ENCODE measurements at places on chromosomes 3 and 15.
A peak's percentile ranks its signal among the peaks of the same experiment; 100 is the strongest.

GRCh38 chr15:57216288-57216687, 160.0 kb upstream of the CGNL1 start:
- DNase-seq, result peak; percentile 96

DNA sequence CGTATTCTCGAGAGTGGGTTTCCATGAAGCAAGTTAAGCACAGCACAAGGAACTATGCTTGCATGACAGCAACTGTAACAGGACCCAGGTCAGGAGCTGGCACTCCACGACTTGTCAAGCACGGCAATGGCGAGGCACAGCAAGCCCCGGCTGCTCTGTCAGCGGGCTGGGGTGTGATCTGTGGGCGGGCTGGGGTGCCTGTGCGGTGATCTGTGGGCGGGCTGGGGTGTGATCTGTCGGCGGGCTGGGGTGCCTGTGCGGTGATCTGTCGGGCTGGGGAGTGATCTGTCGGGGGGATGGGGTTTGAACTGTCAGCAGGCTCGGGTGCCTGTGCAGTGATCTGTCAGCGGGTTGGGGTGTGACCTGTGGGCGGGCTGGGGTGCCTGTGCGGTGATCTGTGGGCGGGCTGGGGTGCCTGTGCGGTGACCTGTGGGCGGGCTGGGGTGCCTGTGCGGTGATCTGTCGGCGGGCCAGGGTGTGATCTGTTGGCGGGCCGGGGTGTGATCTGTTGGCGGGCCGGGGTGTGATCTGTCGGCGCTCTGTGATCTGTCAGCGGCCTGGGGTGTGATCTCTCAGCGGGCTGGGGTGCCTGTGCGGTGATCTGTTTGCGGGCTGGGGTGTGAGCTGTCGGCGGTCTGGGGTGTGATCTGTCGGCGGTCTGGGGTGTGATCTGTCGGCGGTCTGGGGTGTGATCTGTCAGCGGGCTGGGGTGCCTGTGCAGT, 205.7 kb downstream of the XXYLT1 start:
- no peak for DNase-seq

DNA sequence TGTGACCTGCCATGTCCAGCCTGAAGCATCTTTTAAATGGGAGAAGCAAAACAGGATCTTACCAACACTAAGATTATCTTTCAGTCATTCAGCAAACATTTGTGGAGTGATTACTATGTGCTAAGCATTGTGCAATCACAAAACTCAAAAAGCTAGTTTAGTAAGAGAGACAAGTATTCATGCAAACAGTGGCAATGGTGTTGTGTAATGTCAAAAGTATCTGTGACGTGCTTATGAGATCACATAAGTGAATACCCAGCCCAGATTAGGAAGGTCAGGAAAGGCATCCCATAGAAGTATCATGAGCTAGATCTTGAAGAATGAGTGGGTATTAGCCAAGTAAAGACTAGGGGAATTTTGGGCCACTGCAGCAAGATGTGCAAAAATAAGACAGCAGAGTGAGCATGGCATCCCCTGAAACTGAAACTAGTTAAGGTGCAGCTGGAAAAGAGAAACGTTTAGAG, 32.1 kb downstream of the SEC62 start:
- no peak for DNase-seq

GRCh38 chr3:161096771-161097367, 8.3 kb downstream of the B3GALNT1 start:
- no peak for DNase-seq

DNA sequence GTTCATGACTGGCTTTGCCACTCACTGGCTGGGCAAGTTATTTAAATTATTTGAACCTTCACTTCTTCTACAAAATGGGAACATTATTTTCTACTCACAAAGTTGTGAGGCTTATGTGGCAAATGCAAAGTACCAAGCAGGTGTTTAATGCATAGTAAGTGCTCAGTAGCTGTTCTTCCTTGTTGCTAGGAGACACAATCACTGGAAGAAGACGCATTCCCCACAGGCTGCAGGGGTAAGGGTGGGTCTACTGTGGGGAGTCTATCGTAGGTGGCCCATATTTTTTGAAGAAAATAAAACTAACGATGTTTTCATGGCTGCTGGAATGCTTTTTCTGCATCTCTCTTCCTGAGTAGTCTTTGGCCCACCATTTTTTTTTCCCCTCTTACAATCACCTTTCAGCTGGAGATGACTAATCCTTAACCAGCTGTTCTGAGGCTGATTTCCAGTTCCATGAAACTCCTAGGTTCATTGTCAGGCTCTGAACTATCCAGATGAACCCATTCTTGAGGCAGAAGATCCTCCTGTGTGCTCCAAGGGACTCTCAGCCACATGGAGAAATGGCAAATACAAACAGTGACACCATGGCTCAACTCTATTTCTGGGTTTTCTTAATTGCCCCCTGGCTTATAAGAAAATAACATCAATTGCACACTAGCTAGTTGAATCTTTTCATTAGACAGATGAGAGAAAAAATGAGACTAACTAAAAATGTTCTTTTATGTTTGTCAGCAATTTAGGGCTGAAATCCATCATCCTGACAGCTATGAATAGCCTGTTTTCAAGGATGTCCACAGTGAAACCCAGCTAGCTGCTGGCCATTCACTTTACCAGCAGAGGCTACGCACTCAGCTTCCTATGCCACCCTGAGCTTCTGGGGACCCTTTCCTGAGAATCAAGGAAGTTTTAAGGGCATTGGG, 108.3 kb upstream of the ETV5 start:
- DNase-seq, result no peak

DNA sequence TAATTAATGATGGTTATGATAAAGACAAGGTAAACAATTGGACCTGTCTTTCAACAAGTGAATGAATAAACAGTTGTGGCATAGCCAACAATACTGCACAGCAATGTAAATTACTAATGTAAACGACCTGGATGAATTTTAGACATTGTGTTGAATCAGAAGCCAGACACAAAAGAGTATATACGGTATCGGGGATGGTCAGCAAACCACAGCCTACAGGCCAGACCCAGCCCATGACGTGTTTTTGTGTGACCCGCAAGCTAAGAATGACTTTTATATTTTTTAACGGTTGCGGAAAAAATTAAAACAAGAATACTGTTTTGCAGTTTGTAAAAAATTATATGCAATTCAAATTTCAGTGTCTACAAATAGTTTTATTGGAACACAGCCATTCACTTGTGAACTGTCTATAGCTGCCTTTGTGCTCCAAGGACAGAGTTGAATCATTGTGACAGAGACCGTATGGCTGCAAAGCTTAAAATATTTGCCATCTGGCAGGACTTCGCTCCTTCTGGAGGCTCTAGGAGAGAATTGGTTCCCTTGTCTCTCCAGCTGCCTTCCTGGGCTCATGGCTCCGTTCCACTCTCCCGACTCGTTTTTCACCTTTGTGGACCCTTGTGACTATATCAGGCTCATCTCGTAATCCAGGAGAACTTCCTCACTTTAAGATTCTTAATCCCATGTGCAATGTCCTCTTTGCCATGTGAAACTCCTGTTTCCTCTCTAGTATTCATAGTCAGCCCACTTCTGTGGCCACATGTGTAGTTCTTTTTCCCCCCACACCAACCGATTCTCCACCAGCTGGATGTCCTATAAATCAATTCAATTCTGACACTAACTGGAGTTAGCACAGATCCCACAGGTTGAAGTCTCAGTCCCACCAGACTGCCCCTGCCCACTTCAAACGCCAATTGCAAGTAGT, 72.7 kb downstream of the CMTM8 start:
- no peak for DNase-seq

DNA sequence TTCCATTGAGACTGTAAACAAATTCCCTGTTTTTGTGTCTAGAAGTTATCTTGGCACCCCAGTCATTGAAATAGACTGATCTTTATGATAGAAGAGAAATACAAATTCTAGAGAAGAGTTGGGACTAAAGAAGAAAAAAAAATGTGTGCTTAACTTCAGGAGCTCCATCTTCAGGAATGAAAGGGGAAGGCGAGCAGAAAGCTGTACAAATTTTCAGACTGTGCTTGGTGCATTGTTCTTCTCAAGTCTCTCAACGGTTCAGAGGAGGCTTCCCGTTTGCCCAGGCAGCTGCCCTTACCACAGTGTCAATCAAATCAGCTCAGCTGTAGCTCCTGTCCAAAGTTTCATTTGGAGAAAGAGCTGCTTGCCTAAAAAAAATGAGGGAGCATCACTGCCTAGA, 41.7 kb downstream of the OXSM start:
- no peak for DNase-seq

DNA sequence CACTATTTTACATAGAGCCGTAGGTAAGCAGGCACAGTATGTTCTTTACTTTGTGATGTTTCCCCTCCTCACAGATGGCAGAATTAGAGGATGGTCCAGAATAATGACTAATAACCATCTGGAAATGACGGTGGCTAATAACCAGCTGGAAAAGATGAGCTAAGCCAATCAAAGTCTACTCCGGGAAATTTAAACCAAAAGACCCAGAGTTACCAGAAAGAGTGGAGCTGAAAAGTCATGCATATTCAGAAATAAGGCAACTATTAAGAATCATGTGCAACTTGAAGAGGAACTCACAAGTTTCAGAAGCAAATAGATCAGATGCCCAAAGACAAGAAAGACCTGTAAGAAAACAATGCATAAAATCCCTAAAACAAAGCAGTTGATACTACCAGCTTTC, 33.6 kb downstream of the DMXL2 start:
- DNase-seq, result no peak

GRCh38 chr3:41740374-41740886, 221.5 kb downstream of the ULK4 start:
- DNase-seq, result no peak

DNA sequence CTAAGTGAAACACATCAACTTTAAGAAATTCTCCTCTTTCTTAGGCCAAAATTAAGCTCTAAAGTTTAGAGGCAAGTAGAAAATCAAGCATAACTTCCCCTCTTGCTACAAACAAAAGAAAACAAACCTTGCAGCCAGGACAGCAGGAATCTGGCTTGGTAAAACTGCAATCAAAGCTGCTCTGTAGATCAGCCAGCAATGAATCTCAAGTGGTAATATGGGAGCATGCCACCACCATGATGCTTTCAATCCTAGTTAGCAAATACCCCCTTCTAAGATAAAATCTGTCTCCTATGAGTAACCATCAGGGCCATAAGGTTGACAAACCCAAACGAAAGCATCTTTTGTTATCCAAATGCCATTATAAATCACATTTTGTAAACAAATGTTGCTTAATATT, 208.3 kb upstream of the PLSCR5 start:
- no peak for DNase-seq

- no peak for DNase-seq
Measured at GRCh38 chr3:53775018-53775417, 71.2 kb downstream of the CHDH start.

DNA sequence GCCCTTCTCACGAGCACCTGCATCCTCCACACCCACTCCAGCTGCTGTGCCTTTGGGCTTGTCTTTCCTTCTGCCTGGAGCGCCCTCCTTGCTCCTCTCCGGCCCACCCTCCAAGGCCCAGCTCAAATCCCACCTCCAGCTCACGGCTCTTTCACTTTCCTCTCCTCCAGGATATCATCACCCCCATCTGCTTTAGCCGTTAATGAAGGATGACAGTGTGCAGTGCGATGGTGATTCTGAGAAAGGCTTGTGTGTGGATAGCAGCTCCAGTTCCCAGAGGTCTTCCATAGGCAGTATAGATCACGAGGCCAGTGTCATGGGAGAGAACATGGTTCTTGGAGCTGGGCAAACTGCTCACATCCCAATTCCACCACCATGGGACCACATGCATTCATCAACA, 237.4 kb downstream of the TLE3 start:
- DNase-seq, result no peak

DNA sequence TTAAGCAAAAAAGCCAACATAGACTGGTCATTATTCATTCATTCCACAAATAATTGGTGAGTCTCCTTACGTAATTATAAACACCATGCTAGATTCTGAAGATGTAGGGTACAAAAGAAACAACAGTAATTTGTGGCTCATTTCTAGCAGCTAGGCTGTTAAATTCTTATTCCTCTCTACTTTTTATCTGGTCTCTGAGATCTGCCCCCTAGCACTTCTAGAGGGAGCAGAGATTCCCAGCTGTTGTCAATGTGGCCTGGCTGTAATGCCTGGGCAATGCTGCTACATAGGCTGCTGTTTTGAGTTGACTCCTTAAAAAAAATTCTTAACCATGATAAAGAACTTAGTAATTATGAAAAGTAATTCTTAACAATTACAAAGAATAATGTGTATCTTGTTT, 434.9 kb upstream of the THRB start:
- no peak for DNase-seq

- DNase-seq, result no peak
Measured at GRCh38 chr15:48003441-48003840, 117.3 kb upstream of the SLC24A5 start.

DNA sequence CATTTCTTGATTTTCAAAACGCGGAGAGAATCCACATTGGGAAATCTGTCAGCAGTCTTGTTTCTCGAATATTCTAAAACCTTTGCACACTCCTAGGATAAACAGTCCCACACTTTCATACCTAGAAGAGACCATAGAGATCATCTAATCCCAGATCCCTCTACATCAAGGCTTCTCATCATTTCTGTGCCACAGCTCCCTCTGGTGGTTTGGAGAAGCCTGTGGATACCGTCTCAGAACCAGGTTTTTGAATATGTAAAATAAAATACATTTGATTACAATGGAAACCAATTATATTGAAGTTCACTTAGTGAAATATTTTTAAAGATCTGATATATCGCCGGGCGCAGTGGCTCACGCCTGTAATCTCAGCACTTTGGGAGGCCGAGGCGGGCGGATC, 211.9 kb upstream of the GOLGA6L4 start:
- DNase-seq, result no peak

GRCh38 chr15:66481107-66481856, 16.3 kb downstream of the SNAPC5 start:
- DNase-seq, result no peak

DNA sequence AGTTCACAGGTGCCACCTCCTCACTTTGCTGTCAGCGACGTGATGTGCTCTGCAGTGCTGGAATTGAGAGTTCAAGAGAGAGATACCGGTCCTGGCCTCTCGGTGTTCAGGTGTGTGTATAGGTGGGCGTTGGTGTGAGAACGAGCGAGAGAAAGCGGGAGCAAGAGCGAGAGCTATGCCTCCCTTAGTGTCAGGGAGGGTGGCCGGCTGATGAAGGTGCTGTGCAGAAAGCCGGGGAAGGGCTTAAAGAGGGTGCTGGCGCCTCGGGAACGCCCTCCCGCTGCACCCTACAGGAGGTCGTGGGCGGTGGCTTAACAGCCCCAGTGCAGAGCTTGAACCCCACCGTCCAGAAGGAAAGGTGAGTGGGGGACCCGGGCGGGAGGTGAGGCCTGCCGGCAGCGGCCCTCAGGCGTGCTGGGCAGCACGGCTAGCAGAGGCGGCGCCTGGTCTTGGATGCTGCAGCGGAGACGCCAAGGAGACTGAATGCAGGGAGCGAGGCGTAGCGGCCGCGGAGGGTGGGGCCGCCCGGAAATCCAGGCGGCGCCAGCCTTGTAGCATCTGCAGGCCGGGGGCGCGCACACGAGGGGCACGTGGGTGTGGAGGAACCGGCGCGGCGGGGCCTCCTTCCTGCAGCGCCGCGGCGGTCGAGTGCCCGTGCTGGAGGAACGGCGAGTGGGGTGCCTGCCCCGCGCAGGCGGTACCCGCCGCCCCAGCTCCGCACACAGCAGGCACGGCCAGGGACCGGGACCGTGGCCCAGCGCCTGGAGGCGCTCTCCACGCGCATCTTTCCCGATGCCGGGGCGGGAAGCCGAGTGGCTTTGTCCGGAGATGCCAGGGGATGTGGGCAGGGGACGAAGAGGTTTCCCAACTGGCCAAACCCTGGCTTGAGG, 246.8 kb upstream of the TOPAZ1 start:
- no peak for DNase-seq

GRCh38 chr3:31377045-31377642, 155.6 kb upstream of the STT3B start:
- DNase-seq, result peak; percentile 96

- DNase-seq, result no peak
Measured at GRCh38 chr15:68080334-68080733, 26.2 kb downstream of the PIAS1 start.
